Fibroblast of skin of left quadriceps (primary cell): ENCODE measurements at places on chromosomes 7 and 10.

DNA sequence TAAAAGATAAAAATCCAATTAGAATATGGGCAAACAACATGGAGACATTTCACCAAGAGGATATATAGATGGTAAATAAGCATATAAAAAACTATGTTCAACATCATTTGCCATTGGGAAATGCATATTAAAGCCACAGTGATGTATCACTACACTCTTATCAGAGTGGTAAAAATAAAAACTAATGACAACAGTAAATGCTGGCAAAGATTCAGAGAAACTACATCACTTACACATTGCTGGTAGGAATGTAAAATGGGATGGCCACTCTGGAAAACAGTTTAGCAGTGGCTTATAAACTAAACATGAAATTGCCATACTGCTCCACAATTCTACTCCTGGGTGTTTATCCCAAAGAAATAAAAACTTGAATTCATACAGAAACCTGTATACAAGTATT, 59.2 kb downstream of the CROT start:
- DNase-seq, result no peak

DNA sequence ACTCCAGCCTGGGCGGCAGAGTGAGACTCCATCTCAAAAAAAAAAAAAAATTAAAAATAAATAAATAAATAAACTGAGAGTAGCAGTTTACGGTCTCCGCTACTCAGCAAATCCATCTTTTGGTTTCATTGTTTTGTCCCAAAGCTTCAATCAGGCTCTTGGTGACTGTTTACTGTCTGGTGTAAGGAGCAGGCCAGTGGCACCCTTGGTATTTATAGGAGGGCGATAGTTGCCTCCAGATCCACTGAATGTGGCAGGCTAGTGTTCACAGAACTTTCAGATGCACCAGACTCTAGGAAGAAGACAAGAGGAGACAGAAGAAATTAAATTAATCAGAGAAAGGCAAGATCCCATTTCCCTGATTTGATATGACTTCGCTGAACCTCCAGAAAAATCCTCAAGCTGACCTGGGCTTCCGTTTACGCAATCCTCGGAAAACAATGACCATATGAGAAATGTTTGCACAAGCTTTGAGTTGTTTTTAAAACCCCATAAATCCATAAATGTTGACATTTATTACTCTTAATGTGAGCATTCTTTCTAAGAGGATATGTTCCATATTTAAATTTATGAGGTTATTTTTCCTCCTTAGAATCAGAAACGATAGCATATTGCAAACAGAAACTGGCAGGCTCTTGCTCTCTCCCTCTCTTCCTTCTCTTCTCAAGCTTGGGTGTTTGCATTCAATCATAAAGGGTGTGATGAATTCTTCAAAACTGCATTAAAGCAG, 7.1 kb upstream of the MUC3A start:
- no peak for DNase-seq

GRCh38 chr10:113911113-113911512, 56.7 kb downstream of the NHLRC2 start:
- DNase-seq, result no peak

DNA sequence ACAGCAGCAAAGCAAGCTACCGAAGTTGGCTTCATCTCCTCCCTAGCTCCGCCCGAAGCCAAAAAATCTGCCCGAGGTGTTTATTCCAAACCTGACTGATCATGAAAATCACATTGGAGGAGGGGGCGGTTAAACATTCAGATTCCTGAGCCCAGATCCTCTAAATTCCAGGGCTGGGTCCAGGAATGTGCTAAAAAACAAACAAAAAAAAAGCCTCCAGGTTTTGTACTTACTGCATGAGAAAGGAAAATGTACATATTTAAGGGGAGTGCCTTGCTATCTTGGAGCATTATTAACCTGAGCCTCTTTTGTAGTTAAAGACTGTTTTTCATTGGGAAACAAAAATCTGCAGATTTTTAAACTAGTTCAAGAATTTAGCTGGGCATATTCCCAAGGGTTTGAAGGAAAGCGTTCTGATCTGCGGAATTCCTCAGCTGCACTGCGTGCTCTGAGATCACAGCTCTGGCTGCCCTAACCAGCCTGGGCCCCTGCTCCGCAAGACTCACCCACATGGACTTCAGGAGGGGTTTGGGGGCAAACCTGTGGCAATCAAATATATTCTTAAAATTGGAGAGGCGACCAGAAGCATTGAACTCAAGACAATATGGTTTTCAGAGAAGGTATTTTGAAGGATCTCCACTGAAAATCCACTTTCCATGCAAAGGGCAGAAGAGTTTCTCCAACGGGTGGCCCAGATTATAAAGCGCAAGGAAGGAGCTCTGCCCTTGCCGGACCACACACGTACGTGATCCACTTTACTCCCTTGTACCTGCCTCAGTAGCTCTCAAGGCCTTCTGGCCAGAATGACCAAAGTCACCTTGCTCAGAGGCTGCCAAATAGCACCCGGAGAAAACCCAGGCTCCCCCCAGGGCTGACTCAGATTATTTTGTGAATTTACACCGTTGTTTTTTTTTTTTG, 10.0 kb upstream of the TNS3 start:
- peak; percentile 66 for DNase-seq

- DNase-seq, result no peak
These were observed 113.9 kb downstream of the ARHGAP22 start for GRCh38 chr10:48490946-48491345.

- DNase-seq, result no peak
These were observed 6.1 kb downstream of the MARVELD1 start for GRCh38 chr10:97719602-97720001.

DNA sequence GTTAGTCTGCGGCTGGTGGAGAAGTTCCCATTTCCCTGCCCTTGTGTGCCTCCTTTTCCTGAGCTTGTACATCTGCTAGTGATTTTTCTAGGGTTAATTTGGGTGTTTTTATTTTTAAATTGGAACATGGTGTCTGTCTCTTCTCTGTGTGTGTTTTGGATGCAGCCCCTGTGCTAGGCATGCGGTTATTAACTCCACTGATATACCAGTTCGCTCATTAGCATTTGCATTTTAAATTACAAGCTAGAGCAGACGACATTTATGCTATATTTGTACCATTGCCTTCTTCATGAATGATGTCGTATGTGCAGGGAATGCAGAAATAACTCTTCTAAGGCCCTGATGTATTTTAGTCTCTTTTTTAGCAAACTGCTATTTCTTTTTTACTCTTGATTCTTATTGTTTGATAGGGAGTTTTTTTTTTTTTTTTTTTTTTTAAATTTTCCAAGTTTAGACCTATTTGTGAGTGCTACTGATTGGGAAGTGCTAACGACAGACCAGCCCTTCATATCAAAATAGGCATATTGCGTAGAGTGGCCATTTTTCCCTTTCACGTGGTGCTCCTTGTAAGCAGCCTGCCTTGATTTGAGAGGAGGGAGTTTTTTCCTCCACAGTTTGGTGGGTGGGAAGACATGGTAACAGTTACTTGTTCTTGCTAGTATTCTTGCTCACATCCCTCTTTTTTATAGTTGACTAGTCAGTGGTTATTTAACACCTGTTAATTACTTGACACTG, 89.6 kb downstream of the LRRC4 start:
- DNase-seq, result no peak

GRCh38 chr7:95482424-95482823, 3.3 kb upstream of the ASB4 start:
- no peak for DNase-seq

GRCh38 chr7:113582471-113582870, 336.3 kb downstream of the PPP1R3A start:
- peak; percentile 22 for DNase-seq

- no peak for DNase-seq
These were observed 21.6 kb downstream of the TAS2R41 start for GRCh38 chr7:143499246-143499645.

DNA sequence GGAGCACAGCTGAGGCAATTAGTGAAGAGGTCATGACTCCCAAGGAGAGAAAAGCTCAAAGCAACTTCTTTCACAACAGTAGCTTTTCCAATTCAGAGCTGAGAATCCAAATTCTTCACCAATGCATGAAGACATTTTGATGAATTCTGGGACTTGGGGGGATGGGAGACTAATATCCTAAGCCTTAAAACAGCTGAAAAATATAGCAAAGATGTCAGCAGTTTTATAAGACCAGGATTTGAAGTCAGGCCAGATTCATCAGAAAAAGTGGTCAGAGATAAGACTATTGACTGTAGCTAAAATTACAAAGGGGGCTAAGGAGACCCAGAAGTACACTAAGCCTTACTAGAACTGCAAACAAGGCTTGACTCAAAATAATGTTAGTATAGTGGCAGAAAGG, 51.6 kb downstream of the GPR141 start:
- no peak for DNase-seq
